Gastrocnemius medialis (tissue), 4 donors: ENCODE measurements at places on chromosomes 13 and 19.

DNA sequence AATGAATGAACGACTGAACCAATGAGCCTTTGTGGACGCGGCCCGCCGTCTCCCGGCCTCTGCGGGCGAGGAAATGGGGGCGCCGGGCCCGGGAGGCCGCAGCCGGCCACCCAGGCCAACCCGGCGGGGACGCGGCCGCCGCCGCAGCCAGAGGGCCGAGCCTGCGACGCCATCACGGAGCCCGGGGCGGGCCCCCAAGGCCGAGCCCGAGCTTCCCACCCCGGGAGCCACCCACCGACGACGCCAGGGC, 216 bp downstream of the SUGP2 start:
- DNase-seq: no peak

- no peak for DNase-seq
Measured at GRCh38 chr13:86438034-86438433, 638.8 kb upstream of the SLITRK6 start.

DNA sequence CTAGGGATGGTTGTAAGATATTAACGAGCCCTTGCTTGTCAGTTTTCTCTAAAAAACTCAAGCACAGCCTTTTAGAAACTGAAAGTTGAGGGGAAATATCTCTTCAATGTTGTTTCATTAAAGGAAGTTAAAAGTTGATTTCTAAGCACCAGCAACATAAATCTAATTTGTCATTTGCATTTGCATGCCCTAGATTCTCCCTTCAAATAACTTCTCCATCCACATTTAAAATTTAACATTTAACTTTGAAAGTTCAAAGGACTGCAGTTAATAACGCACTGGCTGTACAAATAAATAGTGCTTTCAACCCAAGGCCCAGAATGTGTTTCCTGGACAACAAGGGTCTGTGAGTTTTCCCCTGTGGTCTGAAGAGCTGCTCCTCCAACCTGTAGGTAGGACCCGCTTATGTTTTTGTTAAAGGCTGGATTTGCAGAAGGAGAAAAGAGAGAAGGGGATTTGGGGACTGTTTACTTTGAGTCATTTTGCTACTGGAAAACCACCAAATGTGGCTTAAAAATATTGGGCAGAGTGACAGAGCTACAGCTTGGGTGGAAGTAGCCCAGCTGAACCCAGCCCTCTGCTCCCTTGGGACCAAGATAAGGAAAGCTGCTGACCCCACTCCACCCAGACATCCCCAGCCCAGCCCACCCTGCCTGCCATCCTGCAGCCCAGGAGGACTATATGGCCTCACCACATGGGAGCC, 39.8 kb downstream of the TNFRSF19 start:
- no peak for DNase-seq

DNA sequence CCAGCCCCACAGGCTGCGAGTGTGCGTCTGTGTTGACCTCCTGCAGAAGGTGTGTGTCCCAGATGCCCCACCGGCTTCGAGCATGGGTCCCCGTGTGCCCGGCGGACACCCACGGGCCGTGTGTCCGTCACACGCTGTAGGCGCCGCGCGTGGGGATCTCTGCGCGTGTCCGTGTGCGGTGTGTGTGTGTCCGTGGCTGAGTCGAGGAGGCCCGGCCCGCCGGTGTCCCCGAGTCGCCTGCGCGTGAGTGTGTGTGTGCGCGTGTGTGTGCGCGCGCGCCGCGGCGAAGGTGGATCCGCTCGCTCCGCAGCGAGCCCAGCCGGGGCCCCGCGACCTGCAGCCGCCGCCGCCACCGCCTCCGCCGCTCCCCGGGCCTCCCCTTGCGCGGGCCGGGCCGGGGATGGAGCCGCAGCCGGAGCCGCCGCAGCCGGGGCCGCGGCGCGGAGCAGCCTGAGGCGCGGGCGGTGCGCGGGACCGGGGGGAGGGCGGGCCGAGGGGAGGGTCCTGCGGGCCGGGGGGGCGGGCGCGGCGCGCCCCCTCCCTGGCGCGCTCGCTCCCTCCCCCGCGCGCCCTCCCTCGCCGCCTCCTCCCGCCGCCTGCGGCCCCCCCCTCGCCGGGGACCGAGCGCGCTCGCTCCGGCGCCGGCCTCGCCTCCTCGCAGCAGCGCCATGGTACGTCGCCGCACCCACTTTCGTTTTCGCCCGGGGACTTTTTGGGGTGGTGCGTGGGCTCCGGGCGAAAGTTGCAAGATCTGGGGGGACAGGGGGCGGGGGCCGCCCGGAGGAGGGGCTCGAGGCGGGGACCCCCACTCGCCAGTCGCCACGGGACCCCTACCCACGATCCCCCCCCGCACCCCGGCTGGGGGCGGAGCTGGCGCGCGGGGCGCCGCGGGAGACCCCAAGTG, 7.1 kb upstream of the NFIC start:
- DNase-seq: peak; percentile 36

DNA sequence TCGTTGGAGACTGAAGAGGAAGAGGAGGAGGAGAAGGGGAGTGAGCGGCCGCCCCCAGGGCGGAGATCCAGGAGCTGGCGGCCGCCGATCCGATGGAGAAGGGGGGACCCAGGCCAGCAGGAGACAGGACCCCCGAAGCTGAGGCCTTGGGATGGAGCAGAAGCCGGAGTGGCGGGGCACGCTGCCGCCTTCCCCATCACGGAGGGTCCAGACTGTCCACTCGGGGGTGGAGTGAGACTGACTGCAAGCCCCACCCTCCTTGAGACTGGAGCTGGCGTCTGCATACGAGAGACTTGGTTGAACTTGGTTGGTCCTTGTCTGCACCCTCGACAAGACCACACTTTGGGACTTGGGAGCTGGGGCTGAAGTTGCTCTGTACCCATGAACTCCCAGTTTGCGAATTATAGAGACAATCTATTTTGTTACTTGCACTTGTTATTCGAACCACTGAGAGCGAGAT, 1.8 kb downstream of the GADD45B start:
- DNase-seq: peak; percentile 33

DNA sequence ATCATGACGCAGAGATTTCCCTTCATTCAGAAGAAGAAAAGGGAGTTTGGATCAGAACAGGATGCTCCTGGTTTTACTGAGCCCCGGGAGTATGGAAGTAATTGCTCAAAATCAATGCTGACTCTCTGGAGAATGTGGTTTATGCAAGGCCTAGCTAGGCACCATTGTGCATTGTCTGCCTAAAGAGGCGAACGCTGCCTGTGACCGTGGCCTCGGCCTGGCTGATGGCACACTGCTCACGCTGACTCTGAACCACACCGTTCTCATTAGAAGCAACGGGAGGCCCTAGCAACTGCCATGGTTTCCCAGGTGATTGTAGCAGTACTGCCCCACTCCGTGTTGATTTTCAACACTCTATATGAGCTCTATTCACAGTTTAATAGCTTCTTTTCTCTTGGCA, 41.7 kb upstream of the UBL3 start:
- DNase-seq: no peak

DNA sequence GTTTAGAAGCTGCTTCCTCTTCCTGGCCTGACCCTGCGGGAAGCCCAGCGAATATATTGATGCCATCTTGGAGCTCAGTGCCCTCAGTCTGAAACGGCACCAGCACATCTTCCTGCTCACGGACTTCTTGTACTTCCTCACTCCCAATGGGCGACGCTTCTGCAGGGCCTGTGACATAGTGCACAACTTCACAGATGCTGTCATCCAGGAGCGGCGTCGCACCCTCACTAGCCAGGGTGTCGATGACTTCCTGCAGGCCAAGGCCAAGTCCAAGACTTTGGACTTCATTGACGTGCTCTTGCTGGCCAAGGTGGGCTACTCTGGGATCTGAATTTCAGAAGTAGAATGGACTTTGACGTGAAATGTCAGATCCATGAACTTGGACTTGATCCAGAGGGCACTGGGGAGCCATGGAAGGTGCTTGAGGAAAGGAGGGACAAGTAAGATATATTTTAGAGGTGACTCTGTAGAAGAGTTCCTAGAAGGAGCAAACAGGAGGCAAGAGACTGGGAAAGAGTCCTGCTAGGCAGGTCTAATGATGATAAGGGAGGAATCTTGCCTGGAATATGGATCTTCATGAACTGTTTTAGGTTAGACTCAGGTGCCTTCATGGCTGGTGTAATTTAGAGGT, 38.4 kb upstream of the CYP4F8 start:
- no peak for DNase-seq

DNA sequence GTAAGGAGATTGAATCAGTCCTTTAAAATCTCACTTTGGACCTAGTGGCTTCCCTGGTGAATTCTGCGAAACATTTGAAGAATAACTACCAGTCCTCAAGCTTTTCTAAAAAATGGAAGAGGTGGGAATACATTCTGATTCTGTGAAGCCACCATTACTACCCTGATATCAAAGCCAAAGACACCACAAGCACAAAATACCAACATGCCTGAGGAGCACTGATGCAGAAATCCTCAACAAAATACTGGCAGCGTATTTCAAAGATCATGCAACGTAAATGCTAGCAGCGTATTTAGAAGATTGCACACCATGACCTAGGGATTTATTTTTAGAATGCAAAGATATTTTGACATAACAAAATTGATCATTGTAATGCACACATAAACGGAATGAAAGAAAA, 14.4 kb downstream of the ATP4B start:
- DNase-seq: no peak

DNA sequence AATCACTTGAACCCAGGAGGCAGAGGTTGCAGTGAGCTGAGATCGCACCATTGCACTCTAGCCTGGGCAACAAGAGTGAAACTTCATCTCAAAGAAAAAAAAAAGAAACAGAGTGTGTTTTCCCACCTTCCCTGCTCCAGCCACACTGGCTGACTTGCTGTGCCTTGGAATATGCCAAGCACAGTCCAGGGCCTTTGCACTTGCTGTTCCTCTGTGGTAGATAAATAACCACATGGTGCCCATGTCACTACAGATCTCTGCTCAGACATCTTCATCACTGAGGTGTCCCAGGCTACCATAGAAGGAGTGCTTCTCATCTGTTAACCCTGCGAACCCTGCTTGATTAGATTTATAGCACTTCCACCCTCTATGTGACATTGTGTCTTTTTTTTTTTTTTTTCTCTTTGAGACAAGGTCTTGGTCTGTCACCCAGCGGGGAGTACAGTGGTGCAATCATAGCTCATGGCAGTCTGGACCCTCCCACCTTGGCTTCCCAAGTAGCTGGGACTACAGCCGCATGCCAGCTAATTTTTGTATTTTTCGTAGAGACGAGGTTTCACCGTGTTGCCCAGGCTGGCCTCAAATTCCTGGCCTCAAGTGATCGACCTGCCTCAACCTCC, 10.4 kb downstream of the SMARCA4 start:
- no peak for DNase-seq

- DNase-seq: no peak
Measured at GRCh38 chr13:29567411-29567810, 28.1 kb downstream of the SLC7A1 start.

DNA sequence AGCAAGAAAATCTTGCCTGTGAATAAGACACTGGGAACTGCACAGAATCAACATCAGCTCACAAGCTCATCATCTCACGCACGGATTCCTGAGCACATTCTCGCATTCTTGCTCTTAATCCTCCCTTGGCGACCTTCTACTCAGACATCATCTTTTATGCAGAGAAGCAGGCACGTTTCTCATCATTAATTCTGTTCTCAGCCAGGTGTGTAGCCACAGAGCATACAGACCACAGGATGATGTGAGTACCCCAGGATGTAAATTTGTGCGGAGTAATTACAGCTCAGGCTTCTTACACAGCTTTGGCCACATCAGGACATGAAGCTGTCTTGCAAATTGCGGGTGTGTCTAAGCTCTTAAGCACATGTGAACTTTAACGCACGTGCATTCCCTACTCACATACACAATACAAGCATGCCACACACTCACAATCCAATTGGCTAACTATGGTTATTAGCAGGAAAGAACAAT, 36.5 kb upstream of the SACS start:
- no peak for DNase-seq

DNA sequence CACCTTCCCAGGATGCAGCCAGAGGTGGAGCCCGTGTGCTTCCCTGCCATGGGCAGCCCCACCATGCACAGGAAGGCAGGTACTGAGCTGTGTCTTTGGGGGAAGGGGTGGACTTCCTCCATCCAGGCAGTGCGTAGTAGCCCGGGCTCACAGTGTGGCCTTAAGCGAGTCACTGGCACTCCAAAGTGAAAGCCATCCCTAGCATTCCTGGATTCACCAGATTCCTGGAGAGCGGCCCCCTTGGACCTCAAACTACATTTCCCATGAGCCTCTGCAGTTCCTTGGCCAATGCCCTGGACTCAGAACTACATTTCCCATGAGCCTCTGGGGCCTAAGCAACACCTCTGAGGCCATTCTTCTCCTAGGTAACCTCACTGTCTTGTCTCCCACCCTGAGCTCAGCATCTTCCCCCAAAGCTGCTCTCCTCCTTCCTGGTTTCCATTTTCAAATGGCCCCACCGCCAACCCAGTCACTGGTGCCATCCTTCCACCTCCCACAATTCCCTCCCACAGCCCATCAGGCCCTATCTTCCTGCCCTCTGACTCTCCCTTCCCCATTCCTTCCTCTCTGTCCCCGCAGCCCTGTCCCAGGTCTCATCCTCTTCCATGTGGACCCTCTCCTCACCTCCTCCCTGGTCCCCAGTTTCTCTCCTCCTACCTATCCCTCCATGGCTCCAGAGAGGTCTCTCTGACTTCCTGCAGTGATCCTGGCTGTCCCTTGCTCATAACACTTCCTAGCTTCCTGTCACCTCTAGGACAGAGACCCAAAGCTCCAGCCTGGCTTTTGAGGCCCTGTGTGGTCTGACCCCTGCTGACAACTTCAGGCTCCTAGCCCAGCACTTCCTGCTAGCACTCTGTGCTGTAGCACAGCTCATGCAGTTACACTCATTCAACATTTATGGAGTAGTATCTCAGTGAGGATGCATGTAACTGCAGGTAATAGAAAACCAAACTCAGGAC, at the start of gene C19orf81:
C19orf81 (plus strand) TSS at position 13 of the 959 bp plus-strand sequence; CDS start at position 13, 0 bp downstream.
- no peak for DNase-seq

- no peak for DNase-seq
Measured at GRCh38 chr13:99811067-99811700, 160.4 kb downstream of the ZIC5 start.

- no peak for DNase-seq
Measured at GRCh38 chr13:110580800-110581199, 19.3 kb upstream of the RAB20 start.

DNA sequence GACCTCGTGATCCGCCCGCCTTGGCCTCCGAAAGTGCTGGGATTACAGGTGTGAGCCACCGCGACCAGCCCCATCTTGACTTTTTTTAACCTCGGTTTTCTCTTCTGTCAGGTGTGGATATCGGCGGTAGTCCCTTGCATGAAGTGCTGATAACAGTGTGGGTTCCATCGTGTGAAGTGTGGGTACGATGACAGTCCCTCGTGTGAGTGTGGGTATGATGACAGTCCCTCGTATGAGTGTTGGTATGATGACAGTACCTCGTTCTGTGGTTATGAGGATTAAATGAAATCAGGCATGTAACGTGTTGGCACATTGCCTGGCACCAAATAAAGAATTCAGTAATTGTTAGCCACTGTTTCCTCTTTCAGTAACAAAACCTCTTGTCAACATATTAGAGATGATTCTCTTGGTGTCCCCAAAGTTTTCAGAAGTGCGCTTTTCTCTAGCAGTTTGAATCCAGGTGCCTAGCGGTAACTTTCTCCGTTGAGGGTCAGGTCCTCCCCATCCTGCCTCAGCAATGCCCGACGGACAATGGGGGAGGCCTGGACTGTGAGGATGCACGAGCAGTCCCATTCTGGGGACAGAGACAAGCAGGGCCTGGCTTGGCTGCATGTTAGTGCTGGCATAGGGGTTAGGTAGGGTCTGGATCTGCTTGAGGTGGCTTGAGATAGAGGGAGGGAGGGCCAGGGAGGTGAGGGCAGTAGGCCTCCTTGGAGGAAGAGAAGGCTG, 15.3 kb downstream of the GATAD2A start:
- no peak for DNase-seq
